SIG-M5 (cell line): ENCODE measurements at places on chromosomes 13 and 19.

DNA sequence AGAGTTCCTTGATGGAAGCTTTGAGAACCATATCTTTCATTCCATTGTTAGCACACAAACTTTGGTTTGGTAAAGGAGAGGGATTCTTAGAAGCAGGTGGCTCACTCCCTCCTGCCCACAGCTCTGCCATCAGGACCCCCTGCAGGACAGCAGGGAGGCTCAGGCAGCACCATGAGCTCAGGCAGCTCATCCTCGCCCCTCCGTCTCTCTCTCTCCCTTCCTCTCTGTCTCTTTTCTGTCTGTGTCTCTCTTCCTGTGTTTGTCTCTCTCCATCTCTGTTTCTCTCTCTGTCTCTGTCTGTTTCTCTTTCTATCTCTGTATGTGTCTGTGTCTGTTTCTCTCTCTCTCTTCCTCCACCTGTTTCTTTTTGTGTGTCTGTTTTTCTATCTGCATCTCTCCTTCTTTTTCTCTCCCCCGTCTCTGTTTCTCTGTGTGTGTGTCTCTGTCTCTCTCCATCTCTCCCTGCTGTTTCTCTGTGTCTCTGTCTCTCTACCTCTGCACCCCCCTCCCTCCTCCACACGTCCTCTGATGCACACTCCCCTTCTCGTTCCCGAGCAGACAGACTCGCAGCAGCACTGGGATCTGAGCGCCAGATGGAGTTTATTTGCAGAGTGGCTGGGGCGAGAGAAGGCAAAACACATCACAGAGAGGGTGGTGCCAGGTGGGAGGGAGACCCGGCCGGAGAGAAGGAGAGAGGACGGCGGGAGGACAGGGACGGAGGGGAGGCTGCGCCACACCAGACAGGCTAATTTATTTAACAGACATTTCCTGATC, 8.7 kb downstream of the SBK2 start:
- no peak for DNase-seq

DNA sequence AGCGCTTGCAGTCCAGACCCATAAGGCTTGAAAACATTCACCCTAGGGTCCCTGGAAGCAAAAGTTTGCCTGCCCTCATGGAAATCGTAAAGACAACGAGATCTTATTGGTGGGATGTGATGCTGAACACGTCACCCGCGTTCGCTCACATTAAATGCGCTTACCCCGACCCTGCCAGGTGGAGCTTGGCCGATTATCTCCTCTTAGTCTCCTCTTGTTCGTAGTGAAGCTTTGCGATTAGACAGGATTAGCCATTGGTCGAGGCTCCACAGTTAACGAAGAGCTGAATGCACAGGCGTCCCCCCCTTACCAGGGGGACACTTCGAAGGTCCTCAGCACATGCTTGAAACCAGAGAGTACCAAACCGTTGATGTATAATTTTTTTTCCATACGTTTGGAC, 16.0 kb upstream of the KDM4B start:
- no peak for DNase-seq

DNA sequence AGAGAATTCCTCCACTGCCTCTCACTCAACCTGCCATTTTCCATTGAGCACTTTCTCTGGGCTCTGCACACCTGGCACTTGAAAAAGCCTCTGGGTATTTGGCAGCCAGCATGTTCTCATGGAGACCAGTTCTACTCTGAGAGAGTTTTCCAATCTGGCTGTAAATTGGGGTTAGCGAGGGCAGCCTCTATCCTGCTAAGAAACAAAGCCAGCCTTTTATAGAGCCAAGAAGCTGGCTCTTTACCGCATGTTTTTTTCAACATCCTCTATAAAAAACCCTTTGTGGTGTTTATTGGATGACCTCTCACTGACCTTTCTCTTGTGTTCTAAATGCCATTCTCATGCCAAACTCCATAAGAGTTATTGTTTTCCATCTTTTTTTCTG, 52.6 kb upstream of the RCBTB2 start:
- DNase-seq, result no peak

DNA sequence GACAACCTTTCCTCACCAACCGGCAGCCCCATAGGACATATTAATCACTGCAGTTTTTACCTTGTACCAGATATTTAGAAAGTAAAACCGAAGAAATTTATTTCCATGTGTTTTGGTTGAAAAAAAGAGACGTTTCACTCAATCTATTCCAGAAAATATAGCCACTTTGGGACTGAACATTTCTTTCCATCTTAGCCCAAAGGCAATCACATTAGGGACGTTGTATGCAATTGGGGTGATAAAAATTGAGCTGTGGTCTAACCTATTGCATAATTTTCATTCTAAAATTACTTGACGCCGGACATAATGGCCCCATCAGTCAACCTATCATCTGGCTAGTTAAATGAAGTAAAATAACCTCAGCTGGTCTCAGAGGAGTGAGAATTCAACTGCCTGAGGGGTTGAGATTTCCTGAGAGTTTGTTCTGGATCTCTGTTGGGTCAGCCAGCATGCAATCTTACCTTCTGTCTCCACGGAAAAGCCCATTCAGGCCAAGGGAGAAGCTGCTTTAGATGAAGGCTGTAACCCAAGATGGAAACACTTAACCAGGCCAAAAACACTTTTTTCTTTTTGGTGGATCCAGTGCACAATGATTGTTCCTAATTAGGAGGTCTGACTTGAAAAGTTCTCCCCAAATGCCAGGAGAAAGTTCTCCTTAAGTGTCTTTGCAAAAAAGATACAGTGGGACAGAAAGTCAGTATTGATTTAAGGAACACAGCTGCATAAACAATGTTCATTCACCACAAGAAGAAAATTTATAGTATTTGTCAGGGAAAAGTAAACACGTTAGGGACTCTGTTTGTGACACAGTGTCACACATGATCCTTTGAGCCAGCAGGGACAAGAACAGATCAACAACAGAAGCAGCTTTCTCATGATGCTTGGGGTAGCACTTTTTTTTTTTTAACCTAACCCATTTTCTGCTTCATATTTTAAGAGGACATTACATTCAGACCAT, 34.1 kb downstream of the DLEU7 start:
- DNase-seq, result no peak

GRCh38 chr19:29946645-29947044, 4.6 kb downstream of the URI1 start:
- DNase-seq, result no peak

GRCh38 chr13:104460554-104460953, 1394.3 kb upstream of the SLC10A2 start:
- no peak for DNase-seq

DNA sequence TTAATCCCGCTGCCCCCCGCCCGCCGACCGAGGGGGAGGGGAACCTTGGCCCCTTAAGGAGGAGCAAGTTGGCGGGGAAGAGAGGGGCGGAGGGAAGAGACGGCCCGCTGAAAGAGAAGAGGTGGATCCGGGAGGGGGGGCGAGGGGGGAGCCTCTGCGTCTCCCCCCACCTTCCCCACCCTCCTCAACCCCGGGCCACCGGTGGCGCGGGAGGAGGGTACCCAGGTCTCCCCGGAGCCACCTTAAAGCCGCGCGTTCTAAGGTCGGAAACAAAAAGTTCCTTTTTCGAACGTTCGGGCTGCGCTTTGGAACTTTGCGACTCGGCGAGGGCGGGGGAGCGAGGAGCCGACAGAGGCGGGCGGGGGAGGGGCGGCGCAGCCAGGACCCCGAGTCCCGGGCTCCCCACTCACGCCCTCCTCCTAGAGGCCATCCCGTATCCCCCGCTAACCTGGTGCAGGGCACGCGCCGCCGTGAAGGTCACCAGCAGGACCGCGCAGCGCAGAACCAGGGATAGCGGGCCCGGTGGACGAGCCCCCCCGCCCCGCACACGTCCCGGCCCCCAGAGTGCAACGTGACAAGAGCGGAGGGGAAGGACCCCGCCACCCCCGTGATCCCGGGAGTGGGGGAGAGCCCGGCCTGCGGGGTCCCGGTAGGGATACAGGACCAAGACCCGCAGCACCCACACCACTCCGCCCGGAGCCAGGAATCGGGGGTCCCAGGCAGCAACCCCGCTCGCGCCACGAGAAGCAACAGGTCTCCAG, 659 bp downstream of the ERF start:
- no peak for DNase-seq

DNA sequence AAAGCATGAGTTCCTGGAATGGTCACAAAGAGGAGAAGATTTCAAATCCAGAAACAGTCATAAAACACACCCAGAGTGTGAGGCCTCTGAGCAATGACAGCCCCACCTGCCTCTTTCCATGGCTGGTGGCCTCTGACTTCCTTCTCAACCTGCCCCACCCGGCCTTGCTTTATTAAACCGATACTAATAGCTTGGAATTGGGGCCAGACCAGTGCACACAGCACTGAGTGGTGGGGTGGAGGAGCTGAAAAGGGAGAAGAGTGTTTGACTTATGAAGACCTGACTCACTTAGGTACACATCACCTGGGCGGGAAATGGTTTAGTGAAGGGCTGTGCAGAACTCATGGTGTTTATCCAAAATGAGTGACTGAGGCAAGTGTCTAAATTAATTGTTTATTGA, 20.7 kb upstream of the CEACAM6 start:
- DNase-seq, result no peak

- no peak for DNase-seq
These were observed 96.3 kb upstream of the SPRY2 start for GRCh38 chr13:80437231-80437630.

- no peak for DNase-seq
These were observed 136.9 kb upstream of the UBL3 start for GRCh38 chr13:29987340-29987739.

DNA sequence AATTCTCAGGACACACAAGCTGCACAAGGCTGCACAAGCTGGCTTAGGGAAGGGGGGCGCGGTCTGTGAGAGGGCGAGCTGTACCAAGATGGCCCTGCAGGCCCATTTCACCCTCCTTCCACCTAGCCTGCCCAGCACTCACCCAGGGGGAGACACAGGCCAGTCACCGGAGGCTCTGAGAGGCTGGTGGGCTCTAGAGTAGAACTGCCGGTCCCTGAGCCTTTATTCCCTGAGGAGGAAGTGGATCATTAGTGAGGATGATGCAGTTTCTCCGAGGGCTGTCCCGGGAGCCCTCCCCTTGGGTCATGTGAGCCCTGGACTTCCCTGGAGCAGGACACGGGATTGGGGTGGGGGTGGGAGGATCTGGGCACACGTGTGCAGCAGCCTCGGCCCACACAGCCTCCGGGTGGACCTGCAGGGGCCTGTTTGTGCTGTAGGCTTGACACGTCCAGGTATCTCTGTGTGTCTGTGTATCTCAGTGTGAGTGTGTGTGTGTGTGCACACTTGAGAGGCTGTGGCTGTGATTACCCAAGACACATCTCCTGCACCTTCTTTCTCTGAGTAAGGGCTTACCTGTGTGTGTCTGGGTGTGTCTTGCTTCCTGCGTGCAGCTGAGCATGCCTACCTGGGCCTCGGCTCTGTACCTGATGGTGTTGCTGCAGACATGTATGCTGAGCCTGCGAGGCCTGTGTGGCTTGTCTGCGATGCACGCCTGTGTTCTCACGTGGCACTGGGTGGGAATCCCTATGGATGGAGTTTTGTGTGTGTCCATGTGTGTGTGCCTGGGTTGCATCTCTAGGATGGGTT, at the start of gene ACP5:
ACP5 (minus strand) TSS at position 195 of the 807 bp plus-strand sequence. CDS start 328 bp downstream, outside the sequence.
- DNase-seq, result no peak
